ENCODE measurements at places on chromosomes 16 and 17.

GRCh38 chr16:54954220-54954619 is 23.6 kb downstream of the IRX5 start:
- no peak overlapping the region for H3K27ac ChIP-seq
- H3K27me3 ChIP-seq = no peaks in the 10 kb centered on the region
- no peaks in the 10 kb centered on the region for H3K4me1 ChIP-seq
- no peaks in the 10 kb centered on the region for H3K36me3 ChIP-seq
- no peak overlapping the region for H3K4me3 ChIP-seq

GRCh38 chr16:24758373-24758772 is 28.9 kb downstream of the TNRC6A start:
- no peak overlapping the region for H3K27ac ChIP-seq
- no peaks in the 10 kb centered on the region for H3K36me3 ChIP-seq
- no peak for DNase-seq
- no peak overlapping the region for H3K4me3 ChIP-seq

DNA sequence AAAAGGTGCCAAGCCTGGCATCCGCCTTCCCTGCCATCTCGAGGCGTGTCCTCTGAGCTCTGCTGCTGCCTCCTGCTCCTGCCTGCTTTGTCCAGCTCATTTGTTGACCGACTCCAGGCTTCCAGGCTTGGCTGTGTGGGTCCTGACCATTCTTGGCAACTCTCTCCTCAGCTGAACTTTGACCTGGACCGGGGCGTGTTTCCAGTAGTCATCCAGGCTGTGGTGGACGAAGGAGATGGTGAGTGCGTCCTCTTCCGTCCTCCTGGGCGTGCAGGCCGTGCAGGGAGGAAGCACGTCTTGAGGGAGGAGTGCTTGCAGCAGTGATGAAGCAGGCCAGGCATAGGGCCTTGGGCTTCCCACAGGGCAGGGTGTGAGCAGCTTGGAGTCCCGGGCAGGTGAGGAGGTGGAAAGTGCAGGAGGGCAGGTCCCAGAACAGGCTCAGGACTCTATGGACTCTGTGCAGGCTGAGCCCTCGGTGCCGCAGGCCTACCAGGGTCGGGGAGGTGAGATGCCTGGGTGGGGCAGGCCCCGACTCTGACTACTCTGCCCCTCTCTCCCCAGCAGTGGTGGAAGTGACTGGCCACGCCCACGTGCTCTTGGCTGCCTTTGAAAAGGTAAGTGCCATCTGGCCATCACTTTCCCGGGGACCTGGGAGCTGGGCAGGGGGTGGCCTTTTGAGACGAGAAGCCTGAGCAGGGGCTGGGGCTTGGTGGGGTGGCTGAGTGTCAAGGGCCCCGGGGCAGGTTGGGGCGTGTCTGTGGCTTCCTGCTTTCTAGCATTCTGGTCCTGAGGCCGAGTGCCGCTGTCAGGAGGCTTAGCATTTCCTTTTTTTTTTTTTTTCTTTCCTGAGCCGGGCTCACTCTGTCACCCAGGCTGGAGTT is 28.6 kb upstream of the NUDT16L1 start:
- peaks cover 56% of the 10 kb centered on the region for H3K36me3 ChIP-seq
- H3K27ac ChIP-seq = no peak overlapping the region
- H3K27me3 ChIP-seq = no peaks in the 10 kb centered on the region
- H3K4me1 ChIP-seq = no peaks in the 10 kb centered on the region
- H3K4me3 ChIP-seq = no peak overlapping the region
- no peak for DNase-seq

- no peak overlapping the region for H3K27ac ChIP-seq
- no peak for DNase-seq
- no peaks in the 10 kb centered on the region for H3K36me3 ChIP-seq
- H3K27me3 ChIP-seq = no peaks in the 10 kb centered on the region
- no peaks in the 10 kb centered on the region for H3K4me1 ChIP-seq
Observed at GRCh38 chr16:54488729-54489128, 202.1 kb upstream of the IRX3 start.

GRCh38 chr16:10521681-10522274 is 58.6 kb downstream of the EMP2 start:
- no peak overlapping the region for H3K27ac ChIP-seq
- peaks cover 20% of the 10 kb centered on the region for H3K36me3 ChIP-seq
- peak; percentile 79 for DNase-seq
- H3K4me3 ChIP-seq = no peak overlapping the region
- no peaks in the 10 kb centered on the region for H3K4me1 ChIP-seq

- H3K4me3 ChIP-seq = no peak overlapping the region
- no peaks in the 10 kb centered on the region for H3K4me1 ChIP-seq
- H3K27ac ChIP-seq = no peak overlapping the region
- no peaks in the 10 kb centered on the region for H3K27me3 ChIP-seq
- no peak for DNase-seq
- H3K36me3 ChIP-seq = peaks cover 49% of the 10 kb centered on the region
Observed at GRCh38 chr17:41972571-41973407, 6.2 kb downstream of the CNP start.

DNA sequence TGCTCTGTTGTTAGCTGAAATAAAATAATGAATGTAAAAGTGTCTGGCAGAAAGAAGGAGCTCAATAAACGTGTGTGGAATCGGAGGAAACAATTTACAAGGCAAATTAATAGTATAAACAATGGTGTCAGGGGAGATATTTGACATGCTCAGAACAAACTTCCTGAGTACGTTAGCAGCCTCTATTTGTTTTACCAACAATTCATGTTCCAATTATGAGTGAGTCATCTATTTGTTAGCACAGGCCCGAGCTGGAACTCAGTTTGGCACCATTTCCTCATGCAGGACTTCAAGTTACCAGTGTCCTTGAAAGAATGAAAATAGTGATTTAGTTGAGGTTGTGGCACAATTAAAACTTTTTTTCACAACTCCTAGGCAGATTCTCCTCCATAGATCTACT is 9.1 kb downstream of the ASIC2 start:
- H3K36me3 ChIP-seq = no peaks in the 10 kb centered on the region
- H3K27ac ChIP-seq = peak overlapping the region; percentile 20
- peaks cover 4% of the 10 kb centered on the region for H3K4me1 ChIP-seq

- no peak overlapping the region for H3K27ac ChIP-seq
- no peaks in the 10 kb centered on the region for H3K27me3 ChIP-seq
- H3K36me3 ChIP-seq = no peaks in the 10 kb centered on the region
- DNase-seq = no peak
- H3K4me3 ChIP-seq = no peak overlapping the region
Observed at GRCh38 chr17:76461765-76462555, 5.4 kb upstream of the AANAT start.

DNA sequence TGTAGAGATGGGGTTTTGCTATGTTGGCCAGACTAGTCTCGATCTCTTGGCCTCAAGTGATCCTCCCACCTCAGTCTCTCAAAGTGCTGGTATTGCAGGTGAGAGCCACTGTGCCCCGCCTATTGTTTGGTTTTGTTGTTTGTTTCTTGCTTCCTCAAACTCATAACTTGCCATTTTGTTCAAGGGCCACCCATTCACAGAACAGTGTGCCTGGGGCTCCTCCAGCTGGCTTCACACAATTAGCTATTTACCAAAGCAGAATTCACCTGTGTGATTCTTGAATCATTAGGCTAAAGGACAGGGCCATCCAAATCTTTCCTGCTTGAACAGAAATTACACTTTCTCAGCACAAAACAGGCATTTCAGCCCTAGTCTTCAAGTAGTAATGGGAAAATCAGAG is 7.2 kb downstream of the ABHD15 start:
- H3K27me3 ChIP-seq = no peaks in the 10 kb centered on the region
- no peak overlapping the region for H3K4me3 ChIP-seq
- DNase-seq = no peak
- no peaks in the 10 kb centered on the region for H3K4me1 ChIP-seq
- no peak overlapping the region for H3K27ac ChIP-seq

GRCh38 chr17:81867170-81867990 is 3.8 kb downstream of the ARHGDIA start:
- no peaks in the 10 kb centered on the region for H3K27me3 ChIP-seq
- H3K36me3 ChIP-seq = peaks cover 45% of the 10 kb centered on the region
- H3K4me1 ChIP-seq = peaks cover 18% of the 10 kb centered on the region
- DNase-seq = no peak

DNA sequence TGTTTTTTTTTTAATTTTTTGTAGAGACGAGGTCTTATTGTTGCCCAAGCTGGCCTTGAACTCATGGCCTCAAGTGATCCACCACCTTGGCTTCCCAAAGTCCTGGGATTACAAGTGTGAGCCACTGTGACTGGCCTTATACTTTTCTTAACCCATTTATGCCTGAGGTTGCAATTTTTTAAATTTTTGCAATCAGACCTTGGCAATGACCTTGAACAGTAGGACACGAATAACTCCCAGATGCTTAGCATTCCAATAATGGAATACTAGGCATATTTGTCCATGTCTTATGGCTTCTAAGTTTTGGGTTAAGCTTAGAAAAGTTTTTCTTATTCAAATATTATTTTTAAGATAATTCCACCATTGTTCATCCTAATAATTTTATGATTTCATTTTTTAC is 28.3 kb upstream of the TMEM97 start:
- no peaks in the 10 kb centered on the region for H3K27me3 ChIP-seq
- no peaks in the 10 kb centered on the region for H3K4me1 ChIP-seq
- no peaks in the 10 kb centered on the region for H3K36me3 ChIP-seq
- no peak overlapping the region for H3K27ac ChIP-seq

GRCh38 chr17:58344047-58344790 is 7.8 kb downstream of the SUPT4H1 start:
- no peaks in the 10 kb centered on the region for H3K4me1 ChIP-seq
- H3K36me3 ChIP-seq = peaks cover 46% of the 10 kb centered on the region
- H3K27me3 ChIP-seq = no peaks in the 10 kb centered on the region
- no peak overlapping the region for H3K4me3 ChIP-seq

- no peak overlapping the region for H3K4me3 ChIP-seq
- H3K4me1 ChIP-seq = peaks cover 12% of the 10 kb centered on the region
- H3K27me3 ChIP-seq = no peaks in the 10 kb centered on the region
- peak overlapping the region; percentile 31 for H3K27ac ChIP-seq
- no peaks in the 10 kb centered on the region for H3K36me3 ChIP-seq
- DNase-seq = no peak
Observed at GRCh38 chr17:60573236-60574051, 26.5 kb upstream of the PPM1D start.

DNA sequence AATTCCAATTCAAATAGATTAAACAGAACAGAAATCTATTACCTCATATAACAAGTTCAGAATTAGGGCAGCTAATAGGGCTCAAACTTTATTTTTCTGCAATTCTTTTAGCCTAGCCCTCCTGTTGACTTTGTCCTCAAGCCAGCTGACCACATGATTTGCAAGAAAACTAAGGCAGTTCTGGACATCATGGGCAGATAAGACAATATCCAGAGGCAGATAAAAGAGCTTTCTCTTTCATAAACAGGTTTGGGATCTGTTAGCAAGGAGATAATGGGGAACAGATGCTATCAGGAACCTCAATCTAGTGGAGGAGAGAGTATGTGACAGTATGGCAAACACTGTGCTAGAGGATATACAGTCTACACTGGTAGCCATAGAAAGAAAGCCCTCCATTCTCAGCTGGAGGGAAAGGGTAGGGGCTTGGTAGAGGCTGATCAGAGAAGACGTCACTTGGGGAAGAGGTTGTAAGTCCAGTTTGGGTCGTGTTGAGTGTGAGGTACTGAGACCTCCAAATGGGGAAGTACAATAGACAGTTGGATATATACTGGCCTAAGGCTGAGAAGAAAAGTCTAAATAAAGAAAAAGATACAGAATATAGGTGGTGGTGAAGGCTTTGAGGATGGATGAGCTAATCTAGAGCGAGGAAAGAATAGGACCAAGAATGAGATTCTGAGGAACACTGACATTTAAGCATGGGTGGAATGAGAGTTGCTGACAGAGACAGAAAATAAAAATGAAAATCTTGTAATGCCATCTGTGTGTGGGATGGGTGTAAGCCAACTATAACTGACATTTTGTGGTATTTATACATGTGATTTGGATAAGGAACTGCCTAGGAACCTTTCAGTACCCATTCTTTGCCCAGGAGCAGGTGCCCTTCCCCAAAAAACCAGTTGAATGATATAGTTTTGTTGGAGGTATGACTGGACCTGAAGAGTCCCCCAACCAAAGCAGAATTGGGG is 67.4 kb downstream of the CYB561 start:
- peaks cover 11% of the 10 kb centered on the region for H3K4me1 ChIP-seq
- H3K27ac ChIP-seq = peak overlapping the region; percentile 35
- DNase-seq = no peak
- no peaks in the 10 kb centered on the region for H3K36me3 ChIP-seq
- H3K27me3 ChIP-seq = no peaks in the 10 kb centered on the region

DNA sequence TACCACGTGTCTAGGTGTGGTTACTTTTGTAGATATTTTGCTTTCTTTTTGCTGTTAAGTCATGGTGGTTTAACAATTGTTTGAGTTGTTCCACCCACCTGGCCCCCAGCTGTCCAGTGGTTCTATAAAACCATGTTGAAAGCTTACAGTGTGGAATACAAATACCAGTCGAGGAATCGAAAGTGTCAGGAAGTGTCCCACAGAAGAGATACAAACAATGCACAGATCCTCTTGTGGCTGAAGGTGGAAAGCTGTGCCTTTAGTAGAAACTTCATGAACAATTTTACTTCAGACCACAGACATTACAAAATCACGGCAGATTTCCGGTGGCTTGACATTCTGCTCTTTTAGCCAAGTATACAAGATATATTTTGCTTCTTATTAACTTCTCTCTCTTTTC is 782.4 kb upstream of the SOX9 start:
- H3K27me3 ChIP-seq = no peaks in the 10 kb centered on the region
- no peak overlapping the region for H3K4me3 ChIP-seq
- no peaks in the 10 kb centered on the region for H3K4me1 ChIP-seq

GRCh38 chr16:73605309-73605708 is 557.4 kb upstream of the ZFHX3 start:
- H3K4me1 ChIP-seq = no peaks in the 10 kb centered on the region
- no peak overlapping the region for H3K4me3 ChIP-seq
- H3K27ac ChIP-seq = no peak overlapping the region
- no peak for DNase-seq
- no peaks in the 10 kb centered on the region for H3K27me3 ChIP-seq

GRCh38 chr17:78812855-78813254 is 27.8 kb downstream of the USP36 start:
- H3K4me1 ChIP-seq = no peaks in the 10 kb centered on the region
- no peak for DNase-seq
- no peaks in the 10 kb centered on the region for H3K27me3 ChIP-seq

DNA sequence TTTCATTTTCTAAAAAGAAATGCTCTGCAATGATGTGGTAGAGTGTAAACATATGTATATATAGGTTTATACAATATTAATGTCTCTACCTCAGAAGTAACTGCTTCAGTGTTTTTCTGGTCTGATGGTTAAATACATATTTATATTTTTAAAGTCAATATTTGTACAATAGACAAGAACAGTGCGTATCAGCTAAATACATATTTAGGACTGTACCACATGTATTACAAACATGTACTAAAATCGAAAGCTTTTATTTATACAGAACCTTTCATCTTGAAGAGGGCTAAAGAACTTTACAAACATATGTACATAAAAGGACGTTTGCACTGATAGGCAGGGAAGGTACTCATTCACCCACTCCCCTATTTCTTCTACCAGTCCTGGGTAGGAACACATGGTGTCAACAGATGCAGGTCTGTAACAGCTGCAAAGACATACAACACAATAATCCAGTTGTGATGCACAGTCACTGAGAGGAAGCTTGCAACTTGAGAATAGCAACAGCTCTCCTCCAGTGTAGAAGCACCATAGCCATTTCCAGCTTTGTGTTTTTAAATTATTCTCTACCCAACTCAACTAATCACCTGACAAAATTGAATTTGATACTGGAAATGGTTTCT is 206.9 kb upstream of the C17orf78 start:
- H3K4me1 ChIP-seq = no peaks in the 10 kb centered on the region
- H3K36me3 ChIP-seq = no peaks in the 10 kb centered on the region
- DNase-seq = no peak
- H3K27ac ChIP-seq = no peak overlapping the region
